HS-5 (cell line): ENCODE measurements at places on chromosomes 13 and 19.

DNA sequence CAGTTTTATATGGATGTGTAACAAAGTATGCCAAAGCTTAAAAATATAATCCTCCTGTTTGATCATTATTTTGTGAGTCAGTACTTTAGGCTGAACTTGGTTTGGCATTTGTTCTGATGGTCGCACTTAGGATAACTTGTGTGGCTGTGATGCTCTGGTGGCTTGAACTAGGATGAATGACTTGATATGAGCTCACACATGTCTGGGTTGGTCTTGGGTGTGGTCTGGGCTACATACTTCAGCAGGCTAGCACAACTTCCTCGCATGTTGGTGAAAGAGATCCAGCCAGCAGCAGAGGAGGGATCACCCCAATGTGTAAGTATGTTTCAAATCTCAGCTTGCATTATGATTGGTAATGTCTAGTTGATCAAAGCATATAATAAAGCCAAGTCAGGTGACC lies 969.1 kb upstream of the PCDH9 start:
- no peak for DNase-seq

- no peak for DNase-seq
Observed at GRCh38 chr13:21427741-21428140, 31.4 kb downstream of the ZDHHC20 start.

- no peak for DNase-seq
Observed at GRCh38 chr13:93372856-93373255, 146.2 kb downstream of the GPC6 start.

- no peak for DNase-seq
Observed at GRCh38 chr19:16134510-16134909, 9.0 kb upstream of the HSH2D start.

DNA sequence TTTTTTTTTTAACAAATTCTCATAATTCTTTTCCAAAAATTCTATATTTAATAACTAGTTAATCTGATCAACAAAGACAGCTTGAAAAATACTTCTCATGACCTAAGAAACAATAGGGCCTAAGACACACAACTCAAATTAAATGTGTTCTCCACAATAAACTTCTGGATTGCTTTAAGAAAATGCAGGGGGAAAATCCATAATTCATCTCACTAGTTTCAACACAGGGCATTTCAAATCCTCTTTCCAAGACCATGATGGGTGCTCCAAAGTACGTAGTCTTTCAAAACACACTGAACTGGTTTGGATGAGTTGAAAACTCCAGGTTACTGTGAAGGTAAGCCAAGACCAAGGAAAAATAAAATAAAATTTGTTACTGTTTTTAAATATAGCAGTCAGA lies 62.6 kb downstream of the DCLK1 start:
- DNase-seq = no peak

DNA sequence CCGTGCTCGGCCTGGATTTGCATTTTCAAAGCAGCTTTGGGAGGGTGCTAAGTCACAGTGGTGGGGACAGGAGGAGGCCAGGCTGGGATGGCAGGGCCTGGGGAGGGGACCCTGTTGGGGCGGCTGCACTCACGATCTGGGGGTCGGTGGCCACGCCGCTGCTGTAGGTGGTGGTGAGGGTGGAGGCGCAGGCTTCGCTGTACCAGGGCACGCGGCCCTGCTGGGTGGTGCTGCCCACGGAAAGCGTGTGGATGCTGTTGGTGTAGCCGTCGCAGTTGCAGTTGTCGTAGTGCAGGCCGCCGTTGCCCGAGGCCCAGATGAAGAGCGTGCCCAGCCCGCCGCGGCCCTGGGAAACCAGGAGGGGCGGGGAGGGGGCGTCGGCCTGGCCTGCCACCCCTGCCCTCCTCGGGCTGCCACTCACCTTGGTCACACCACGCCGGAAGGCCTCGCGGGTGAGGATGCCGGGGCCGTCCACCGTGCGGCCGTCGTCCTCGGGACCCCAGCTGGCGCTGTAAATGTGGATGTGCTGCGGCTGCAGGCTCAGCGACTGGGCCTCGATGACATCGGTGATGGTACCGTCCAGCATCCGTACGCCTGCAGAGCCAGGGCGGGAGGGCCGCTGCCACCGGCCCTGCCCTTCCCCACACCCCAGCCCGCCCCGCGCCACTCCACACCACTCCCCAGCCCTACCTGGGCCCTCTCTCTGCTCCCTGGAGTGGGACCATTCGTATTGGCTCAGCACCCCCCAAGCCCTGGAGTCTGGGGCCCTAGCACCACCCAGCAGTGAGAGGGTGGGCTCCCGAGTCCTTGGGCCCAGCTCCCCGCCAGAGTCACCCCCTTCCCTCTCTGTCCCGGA lies 3.2 kb downstream of the PCSK4 start:
- no peak for DNase-seq
